Stimulated activated CD8-positive, alpha-beta memory T cell treated with anti-CD3 and anti-CD28 coated beads, Interleukin-4, amount 100 ng/mL, for 1 hour (primary cell): ENCODE measurements at places on chromosomes 7 and 10.

DNA sequence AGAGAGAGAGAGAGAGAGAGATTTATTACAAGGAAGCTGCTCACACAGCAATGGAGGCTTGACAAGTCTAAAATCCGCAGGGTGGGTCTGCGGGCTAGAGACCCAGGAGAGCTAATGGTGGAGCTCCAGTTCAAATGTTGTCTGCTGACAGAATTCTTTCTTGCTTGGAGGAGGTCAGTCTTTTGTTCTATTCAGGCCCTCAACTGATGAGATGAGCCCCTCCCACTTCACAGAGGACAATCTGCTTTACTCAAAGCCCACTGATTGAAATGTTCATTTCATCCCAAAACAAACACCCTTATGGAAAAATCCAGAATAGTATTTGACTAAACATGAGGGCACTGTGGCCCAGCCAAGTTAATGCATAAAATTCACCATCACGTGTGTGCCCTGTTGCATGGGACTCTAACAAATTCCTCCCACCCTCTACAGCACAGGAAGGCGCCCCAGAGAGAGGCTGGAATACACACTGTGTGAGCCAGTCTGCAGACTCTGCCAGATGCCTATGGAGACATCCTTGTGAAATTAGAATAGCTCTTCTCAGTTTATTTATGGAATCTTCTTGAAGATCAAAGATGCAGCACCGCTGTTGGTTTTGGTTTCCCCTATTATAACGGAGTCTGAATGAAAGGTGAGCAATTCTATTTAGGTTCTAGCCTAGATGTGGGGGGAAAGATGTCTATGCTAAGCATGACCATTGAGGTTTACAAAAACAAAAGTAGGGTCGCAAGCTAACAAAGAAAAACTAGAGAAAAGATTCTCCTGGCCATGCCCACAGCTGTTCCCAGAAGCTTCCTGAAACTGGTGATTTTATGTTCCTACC, 123.0 kb upstream of the SFMBT2 start:
- no peak for DNase-seq

DNA sequence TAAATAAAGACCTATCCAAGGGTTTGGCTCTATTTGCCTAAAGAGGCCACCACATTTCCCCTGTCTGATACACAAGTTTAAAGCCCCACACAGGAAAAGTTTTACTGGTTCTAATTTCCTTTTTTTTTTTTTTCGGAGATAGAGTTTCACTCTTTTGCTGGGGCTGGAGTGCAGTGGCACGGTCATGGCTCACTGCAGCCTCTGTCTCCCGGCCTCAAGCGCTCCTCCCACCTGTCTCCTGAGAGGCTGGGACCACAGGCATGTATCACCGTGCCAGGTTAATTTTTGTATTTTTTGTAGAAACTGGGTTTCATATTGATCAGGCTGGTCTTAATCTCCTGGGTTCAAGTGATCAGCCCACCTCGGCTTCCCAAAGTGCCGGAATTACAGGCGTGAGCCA, 53.3 kb upstream of the ASAH2 start:
- DNase-seq, result no peak

GRCh38 chr10:59654007-59654406, 55.6 kb downstream of the SLC16A9 start:
- no peak for DNase-seq

DNA sequence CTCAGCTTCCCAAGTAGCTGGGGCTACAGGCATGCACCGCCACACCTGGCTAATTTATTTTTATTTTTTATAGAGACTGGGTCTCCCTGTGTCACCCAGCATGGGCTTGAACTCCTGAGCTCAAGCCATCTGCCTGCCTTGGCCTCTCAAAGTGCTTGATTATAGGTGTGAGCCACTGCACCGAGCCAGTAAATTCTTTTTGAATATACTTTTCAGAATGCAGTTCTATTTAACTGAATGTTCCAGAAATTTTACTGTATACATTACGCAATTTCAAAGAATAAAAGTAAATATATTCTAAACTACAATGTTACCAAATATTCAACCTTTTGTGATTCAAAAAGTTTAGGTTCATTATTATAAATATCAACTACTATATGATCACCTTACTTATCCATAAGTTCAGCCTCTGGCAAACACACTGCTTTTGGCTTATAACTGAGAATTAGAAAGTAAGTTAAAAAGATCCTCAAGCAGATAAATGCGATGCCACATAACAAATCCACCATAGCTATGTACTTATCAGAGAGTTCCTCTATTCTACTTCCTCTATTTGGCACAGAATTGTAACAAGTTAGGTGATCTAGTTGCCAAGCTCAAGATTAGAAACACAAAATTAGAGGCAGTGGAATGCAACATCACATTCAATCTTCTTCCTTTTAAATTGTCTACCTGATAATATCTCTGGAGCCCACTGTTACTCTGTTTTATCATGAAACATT, 118.2 kb downstream of the ANK3 start:
- DNase-seq, result no peak

DNA sequence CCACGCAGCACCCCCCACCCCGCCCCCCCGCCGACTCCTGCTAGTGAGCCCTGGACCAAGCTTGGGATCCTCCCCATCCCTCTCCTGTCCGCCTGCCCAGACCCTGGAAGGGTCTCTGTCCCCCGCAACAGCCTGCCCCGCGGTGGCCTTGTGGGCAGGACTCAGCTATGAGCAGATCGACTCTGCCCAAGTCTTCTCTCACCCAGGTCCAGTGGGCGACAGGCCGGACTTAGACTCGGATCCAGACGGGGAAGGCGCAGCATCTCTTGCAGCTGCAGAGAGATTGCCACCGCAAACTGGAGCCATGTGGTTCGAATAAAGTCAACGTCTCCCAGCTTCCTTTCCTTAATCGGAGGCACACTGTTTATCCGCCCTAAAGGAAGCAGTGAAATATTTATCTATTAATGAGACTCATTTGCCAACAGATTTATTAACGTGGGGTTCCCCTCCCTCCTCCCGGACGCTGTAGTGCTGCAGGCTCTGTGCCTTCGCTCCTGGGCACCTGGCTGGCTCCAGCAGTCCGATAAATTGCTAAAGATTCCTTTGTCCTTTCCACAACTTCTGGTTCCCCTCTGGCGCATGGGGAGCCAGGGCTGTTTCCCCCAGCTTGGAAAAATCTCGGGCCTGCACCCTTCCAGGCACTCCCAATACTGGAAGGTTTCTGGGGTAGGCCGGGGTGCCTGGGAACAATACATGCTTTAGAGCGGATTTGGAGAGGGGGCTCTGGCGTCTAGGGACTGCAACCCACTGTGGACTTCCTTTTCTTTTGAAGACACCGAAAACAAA, 634 bp upstream of the HOXA7 start:
- no peak for DNase-seq

- no peak for DNase-seq
Observed at GRCh38 chr10:77114181-77114821, 523.3 kb downstream of the KCNMA1 start.

DNA sequence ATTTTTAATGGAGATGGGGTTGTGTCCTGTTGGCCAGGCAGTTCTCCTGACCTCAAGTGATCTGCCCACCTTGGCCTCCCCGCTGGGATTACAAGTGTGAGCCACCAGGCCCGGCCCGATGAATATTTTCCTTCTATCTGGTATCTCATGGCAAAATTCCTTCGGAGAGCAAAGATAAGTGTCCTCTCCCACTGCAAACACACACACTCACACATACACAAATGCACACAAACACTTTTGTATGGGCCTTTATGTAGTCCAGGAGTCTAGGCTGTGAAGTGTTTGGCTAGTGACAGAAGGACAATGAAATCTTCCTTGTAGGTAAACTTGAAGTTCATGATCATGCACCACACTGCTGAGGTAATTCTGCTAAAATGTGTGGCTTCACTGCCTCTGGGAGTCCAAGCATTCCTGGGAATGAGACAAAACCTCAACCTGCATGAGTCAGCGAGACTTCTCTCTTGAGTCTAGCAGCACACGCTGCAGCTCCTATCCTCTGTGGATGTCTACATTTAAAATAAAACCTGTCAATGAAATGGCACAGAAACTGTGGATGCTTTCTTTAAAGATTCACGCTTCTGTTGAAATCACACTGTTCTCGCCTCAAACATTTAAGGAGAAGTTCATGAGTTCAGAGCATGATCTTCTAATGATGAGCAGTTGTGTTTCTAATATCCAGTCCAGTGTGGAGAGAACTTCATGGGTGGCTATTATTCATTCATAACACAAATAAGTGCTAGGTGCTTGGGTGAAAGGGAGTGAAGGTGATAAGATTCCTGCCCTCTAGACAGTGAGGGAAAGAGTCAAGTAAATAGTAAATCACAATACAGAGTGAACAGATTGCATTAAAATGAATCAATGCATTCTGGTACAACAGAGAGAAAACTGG, 96.5 kb downstream of the NRP1 start:
- no peak for DNase-seq
